GM04504 (cell line): ENCODE measurements at places on chromosomes 11 and 22.

- DNase-seq, result no peak
These were observed 197.5 kb downstream of the C11orf87 start for GRCh38 chr11:109619498-109619897.

GRCh38 chr11:12902791-12903486 lies 106.2 kb upstream of the RASSF10 start:
- no peak for DNase-seq

DNA sequence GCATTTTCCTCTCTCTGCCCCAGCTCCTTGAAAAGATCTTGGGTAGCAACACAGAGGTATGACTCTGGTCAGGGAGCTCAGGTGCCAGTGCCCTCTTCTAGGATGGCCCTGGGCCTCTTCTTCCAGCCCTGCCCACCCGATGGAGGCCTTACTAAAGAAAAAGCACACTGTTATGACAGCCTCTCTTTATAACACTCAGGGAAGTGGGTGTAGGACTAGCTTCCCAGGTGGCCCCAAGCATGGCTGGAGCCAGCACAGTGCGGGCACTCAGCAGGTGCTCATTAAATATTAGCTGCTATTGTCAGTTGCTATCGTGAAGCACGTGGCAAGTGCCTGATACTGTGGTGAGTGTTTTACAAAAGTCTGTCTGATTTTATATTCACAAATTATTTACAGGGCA lies 127.2 kb upstream of the B3GAT1 start:
- no peak for DNase-seq

- peak; percentile 12 for DNase-seq
These were observed 165.2 kb downstream of the PGR start for GRCh38 chr11:100964435-100964834.

GRCh38 chr11:944711-945470 lies 19.2 kb downstream of the AP2A2 start:
- no peak for DNase-seq

DNA sequence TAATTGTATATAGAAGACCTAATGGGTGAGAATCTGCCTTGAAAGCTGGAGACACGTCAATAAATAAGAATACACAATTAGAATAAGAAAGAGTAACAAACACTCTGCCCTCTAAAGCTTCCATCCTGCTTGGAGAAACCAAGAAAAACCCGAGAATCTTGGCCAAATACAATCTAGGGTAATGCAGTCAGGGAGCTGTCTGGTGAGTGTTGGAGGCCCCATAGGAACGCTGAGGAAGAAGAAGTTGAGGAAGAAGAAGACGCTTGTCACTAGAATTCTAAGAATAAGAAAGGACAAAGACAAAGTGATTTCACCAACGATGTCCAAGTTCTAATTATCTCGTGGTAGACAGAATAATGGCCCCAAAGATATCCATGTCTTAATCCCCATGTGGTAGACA lies 4485.9 kb upstream of the OR11H1 start:
- no peak for DNase-seq

GRCh38 chr11:65778901-65779668 lies 1.7 kb downstream of the AP5B1 start:
- no peak for DNase-seq

GRCh38 chr22:17087498-17088131 lies 2.8 kb downstream of the IL17RA start:
- no peak for DNase-seq

GRCh38 chr22:37310815-37311595 lies 28.7 kb downstream of the CYTH4 start:
- DNase-seq, result no peak

DNA sequence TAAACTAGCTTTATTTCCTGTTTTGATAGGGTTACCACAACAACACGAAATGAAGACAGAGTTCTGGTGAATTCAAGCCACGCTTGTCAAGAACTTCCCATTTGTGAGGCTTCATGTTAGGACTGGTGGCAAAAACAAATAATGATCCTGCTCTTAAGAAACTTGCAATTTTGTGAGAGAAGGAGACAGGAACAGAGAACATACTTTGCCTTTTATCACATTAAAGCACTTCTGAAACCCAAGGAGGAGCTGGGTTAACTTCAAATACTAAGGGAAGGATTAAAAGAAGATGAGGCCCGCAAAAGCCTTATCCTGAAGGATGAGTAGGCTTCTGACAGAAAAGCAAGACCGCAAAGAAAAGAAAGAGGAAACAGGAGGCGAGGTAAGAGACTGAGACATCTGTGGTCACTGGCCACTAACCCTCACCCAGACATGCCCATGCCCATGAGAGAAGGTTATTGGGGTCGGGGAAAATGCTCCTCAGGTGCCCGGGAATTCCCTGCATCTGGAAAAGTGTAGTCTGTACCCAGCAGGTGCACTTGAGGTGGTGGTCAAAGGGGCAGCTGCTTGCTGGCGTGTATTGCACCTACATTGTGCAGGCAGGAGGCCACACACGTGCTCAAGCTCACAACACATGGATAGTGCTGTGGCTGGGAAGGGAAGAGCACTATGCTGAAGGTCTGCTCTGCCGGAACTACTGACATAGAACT lies 50.5 kb downstream of the MAPK1 start:
- DNase-seq, result peak; percentile 88

GRCh38 chr22:25673713-25674112 lies 68.3 kb upstream of the MYO18B start:
- DNase-seq, result no peak

DNA sequence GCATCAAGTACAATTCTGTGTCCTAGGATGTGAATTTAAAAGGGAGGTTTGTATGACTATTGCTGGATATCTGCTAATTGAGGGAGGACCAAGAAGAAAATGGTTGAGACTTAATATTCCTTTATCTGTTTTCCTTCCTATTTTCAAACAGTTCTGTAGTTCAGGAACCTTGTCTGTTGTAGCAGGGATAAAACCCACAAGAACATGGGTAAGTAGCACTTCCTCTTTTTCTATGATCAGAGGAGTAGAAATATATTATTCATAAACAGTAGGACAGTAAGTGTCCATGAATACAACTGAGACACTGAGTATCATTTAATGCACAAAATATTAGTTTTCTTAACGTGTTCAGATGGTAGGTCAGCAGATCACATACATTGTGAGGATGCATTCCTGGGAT lies 7.6 kb downstream of the MS4A3 start:
- no peak for DNase-seq

DNA sequence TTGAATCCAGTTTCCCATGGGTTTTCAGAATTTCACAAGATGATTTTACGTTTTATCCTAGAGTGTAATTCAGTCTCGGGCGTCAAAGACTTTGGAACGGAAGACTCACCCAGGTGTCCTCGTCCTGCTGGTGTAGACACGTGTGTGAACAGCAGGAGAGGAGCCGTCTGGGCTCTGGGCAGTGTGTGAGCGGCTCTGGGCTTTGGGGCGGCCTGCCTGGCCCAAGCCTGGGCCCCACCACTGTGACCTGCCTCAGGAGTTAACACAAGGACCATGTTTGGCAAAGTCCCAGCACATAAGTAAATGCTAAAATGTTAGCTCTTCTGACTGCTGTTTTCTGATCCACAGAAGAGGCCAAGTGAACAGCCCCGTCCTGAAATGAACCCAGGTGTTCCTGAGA lies 1093.3 kb downstream of the BRD1 start:
- no peak for DNase-seq

- DNase-seq, result no peak
These were observed 10.2 kb upstream of the NECTIN1 start for GRCh38 chr11:119739021-119739703.

GRCh38 chr11:122780296-122780949 lies 57.9 kb upstream of the CRTAM start:
- no peak for DNase-seq

- DNase-seq, result peak; percentile 96
These were observed at the start of gene NNMT for GRCh38 chr11:114295676-114296604. Gene NNMT, plus strand, starts transcription at chr11:114296399. Its CDS starts 158 bp downstream, at chr11:114296557.

GRCh38 chr11:6737872-6738466 lies 33.8 kb downstream of the OR2AG2 start:
- no peak for DNase-seq

DNA sequence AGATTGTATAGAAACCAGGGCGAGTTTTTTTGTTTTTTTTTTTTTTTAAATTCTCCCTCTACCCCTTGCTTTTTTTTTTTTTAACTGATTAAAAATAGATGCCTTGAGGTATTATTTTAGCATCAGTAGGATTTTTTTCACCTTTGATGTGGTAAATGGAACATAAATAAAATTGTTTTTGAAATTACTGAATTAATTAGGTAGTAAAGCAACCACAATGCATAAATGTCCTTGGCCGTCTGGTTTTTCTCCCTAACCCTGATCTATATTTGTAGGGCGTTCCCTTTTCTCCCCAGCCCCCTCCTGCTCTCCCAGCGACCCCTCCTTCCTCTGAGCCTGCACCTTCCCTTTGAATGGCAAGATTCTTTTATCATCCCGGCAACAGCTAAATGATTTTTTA lies 107.8 kb downstream of the ZBTB16 start:
- no peak for DNase-seq

DNA sequence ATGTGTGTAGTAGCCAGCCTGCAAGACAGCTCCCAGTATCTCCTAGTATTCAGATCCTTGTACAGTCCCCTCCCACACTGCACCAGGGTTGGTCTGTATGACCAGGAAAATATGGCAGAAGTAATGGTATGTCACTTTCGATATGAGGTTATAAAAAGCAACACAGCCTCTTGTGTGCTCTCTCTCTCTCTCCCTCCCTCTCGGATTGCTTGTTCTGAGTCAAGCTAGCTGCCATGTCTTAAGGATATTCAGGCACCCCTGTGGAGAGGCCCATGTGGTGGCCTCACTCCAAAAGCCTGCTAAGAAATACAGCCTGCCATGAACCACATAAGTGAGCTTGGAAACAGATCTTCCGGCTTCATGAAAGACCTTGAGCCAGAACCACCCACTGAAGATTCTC lies 25.4 kb downstream of the FXYD6 start:
- DNase-seq, result no peak

DNA sequence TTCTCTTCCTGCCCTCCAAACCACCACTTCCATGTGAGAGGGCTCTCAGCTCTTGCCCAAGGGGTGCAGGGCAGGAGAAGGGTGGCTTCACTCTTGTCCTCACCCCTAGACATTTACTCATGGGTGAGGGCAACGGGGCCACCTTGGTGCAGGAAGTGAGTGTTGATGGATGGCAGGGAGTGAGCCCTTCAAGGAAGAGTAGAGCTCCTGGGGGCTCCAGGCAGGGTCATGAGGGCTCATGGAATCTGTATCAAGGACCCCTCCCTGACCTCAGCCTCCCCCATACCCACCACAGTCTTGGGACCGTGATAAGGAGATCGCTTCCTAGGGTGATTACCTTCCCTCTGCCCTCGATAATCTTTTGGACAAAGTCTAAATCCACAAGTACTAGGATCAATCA lies 37.8 kb downstream of the TSPAN18 start:
- DNase-seq, result no peak

- DNase-seq, result no peak
These were observed 15.1 kb downstream of the ATG13 start for GRCh38 chr11:46632502-46632901.

GRCh38 chr22:17540481-17540880 lies 22.8 kb upstream of the SLC25A18 start:
- no peak for DNase-seq

DNA sequence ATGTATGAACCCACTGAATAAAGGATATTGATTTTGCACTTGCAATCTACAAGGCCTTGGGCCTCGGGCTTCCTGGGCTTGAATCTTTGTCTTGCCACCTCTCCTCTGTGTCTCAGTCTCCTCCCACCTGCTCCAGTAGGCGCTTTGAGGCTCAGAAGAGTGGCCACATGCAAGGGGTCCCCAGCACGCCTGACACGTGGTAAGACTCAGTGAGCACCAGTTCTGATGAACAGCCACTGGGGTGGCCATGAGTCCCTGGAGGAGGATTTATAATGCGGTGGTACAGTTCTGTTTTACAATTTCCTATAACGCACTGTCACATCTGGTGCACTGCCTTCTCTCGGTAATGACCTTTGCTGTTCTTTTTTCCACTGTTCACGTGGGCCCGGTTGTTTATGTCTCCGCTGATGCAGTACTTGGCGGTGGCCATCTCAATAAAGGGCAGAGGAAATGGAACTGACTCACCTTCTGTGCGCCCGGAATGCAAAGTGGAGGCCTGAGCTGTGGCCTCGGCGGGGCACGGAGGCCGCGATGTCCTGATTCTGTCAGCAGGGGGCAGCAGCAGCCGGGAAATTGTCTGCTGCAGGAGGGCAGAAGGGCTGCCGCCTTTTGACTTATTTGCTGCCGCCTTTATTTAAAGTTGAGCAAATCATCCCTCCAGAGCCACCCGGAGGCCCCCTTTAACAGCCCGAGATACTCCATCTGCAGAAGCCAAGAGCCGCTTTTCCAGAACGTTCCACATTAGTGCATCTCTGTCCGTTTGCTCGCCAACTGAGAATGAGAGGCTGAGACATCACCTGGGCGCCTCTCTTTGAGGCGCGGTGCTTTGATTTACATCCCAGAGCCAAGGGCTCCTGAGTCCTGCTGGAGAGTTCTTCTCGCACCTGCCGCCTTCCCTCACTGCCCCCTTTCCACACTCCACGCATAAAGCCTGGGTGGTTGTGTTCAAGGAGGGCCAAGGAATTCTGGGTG lies 6.0 kb upstream of the IFT27 start:
- DNase-seq, result peak; percentile 63

GRCh38 chr11:63917692-63918506 lies 935 bp upstream of the RCOR2 start:
- DNase-seq, result no peak

GRCh38 chr11:2766166-2766565 lies 66.4 kb upstream of the KCNQ1OT1 start:
- DNase-seq, result no peak

DNA sequence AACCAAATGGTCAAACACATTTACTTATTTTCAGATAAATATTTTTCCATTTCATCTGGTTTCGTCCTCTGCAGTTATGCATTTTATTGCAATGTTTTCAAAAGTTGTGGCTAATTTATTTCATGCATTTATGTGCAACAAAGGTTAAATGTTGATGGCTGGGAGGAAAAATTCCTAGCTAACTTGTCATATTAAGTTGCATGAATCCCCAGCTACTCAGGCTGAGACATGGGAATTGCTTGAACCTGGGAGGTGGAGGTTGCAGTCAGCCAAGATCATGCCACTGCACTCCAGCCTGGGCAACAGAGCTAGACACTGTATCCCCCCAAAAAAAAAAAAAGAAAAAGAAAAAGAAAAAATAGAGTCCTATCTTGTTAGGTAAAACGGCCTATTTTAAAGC lies 1862.4 kb upstream of the RAG2 start:
- no peak for DNase-seq

- DNase-seq, result no peak
These were observed 2.7 kb upstream of the MYRF start for GRCh38 chr11:61749591-61750217.

DNA sequence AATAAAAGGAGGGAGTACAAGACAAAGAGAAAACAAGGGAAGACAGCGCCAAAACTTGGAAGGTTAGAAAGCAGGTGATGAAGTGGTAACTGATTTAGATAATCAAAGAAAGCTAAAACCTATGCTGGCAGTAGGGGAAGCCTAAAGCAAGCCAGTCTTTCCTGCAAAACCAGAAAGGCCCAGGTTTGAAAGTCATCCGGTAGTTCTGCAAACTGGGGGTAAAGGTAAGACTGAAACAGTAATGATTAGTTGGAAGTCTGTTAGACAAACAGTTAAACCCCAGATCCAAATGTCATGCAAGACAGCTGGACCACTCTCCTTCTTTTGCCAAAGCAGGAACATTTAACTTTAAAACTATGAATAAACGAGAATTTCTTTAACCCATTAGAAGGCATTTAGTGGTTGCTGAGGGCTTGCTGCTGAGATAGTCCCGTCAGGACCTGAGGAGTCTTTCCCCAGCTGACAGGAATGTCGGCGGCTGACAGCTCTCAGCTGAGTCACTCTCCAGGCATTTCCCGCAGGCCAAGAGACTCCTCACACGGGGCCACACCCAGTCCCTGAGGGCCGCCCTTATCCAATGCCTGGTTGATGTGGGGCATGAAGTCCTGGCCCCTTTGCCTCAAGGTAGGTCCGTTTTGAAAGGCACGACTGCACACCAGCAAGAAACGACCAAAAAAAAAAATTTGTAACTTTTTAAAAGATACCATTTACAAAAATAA lies 36.3 kb upstream of the CFAP300 start:
- peak; percentile 69 for DNase-seq
